ENCODE measurements at places on chromosomes 11 and 22. TPM values are rescaled to one million over a fixed set of nuclear protein-coding genes. Genes with fewer than 3 reads are reported as not detected.
A peak's percentile ranks its signal among the peaks of the same experiment; 100 is the strongest.

- H3K27me3 ChIP-seq = peaks cover 82% of the 10 kb centered on the region
- H3K36me3 ChIP-seq = no peaks in the 10 kb centered on the region
- peak; percentile 87 for DNase-seq
- no peak overlapping the region for H3K27ac ChIP-seq
- no peak overlapping the region for H3K4me3 ChIP-seq
- no peaks in the 10 kb centered on the region for H3K4me1 ChIP-seq
Observed at GRCh38 chr22:22720201-22720723, 75.8 kb downstream of the GGTLC2 start.

- no peak for DNase-seq
- no peak overlapping the region for H3K4me3 ChIP-seq
- H3K4me1 ChIP-seq = peaks cover 4% of the 10 kb centered on the region
- no peaks in the 10 kb centered on the region for H3K36me3 ChIP-seq
- H3K27ac ChIP-seq = no peak overlapping the region
Observed at GRCh38 chr11:130180491-130180890, 20.9 kb downstream of the ST14 start.

- peak overlapping the region; percentile 21 for H3K27ac ChIP-seq
- H3K4me3 ChIP-seq = no peak overlapping the region
- no peaks in the 10 kb centered on the region for H3K4me1 ChIP-seq
- no peaks in the 10 kb centered on the region for H3K36me3 ChIP-seq
- no peaks in the 10 kb centered on the region for H3K27me3 ChIP-seq
Observed at GRCh38 chr22:29456211-29456671, 17.9 kb downstream of the RFPL1 start.

DNA sequence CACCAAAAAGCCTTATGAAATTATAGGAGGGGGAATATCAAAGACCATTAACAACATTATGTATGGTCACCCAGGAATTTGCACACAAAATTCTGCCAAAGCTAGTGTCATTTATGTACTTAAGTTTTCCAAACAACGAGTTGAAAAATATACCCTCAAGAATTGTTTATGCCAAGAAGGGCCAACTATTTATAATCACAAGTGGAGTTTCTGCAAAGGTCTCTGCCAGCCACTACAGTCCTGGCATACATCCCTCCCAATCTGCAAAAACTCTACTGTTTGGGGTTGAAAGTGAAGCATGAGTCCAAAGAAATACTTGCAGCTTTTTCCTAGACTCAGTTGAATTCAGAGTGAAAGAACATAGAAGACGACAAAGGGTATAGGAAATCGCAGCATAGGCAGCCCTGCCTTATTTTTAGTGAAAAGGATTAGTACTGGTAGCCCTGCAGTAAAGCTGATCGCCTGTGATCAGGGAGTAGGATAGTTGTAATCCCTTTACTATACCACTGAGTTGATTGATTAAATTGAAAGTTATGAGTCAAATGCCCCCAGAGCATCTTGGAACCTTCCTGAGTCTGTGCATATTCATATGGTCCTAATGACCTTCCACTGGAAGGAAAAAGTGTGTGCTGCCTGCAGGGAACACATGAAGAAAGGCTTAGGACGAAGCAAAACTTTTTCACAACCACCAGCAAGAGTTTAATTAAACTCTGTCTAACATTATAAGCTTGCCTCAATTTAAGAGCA lies 144.0 kb downstream of the SPON1 start:
- H3K36me3 ChIP-seq = no peaks in the 10 kb centered on the region
- no peak overlapping the region for H3K27ac ChIP-seq
- peaks cover 2% of the 10 kb centered on the region for H3K4me1 ChIP-seq
- H3K4me3 ChIP-seq = no peak overlapping the region
- H3K27me3 ChIP-seq = no peaks in the 10 kb centered on the region

GRCh38 chr22:42282943-42283277 lies 12.5 kb upstream of the TCF20 start:
- peaks cover 4% of the 10 kb centered on the region for H3K4me1 ChIP-seq
- H3K36me3 ChIP-seq = no peaks in the 10 kb centered on the region
- no peak for DNase-seq
- peak overlapping the region; percentile 92 for H3K27ac ChIP-seq

DNA sequence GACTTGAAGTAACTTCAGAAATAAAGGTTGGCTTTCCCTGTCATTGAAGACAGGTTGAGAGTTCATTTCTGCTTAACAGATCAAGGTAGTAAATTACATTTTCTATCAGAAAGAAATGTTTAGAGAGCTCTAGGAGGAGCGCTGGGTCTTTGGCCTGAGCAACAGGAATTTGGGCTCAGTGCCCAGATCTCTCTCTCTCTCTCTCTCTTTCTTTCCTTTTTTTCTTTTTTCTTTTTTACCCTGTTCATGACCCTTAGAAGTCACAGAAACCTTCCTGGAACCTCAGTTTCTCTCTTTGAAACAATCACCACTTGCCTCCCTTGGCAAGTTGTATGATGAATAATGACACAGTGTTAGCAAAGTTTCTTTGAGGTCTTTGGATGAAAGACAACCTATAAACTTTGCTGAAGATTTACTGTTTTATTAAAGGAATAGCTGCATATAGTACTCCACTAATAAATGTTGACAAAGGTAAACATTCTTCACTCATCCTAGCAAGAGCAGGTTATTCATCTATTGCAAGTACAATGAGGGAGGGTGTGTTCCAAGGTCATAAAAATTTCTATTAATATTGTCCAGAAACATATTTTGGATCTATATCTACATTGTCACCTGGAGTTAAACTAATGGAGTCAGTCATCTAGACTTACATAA lies 35.5 kb upstream of the RASSF10 start:
- no peaks in the 10 kb centered on the region for H3K36me3 ChIP-seq
- DNase-seq = no peak
- no peak overlapping the region for H3K4me3 ChIP-seq
- peaks cover 2% of the 10 kb centered on the region for H3K4me1 ChIP-seq
- H3K27me3 ChIP-seq = no peaks in the 10 kb centered on the region

- DNase-seq = no peak
- H3K27ac ChIP-seq = no peak overlapping the region
- H3K4me1 ChIP-seq = peaks cover 9% of the 10 kb centered on the region
- no peaks in the 10 kb centered on the region for H3K27me3 ChIP-seq
- no peak overlapping the region for H3K4me3 ChIP-seq
Observed at GRCh38 chr11:69040581-69041260, 8.0 kb upstream of the TPCN2 start.

DNA sequence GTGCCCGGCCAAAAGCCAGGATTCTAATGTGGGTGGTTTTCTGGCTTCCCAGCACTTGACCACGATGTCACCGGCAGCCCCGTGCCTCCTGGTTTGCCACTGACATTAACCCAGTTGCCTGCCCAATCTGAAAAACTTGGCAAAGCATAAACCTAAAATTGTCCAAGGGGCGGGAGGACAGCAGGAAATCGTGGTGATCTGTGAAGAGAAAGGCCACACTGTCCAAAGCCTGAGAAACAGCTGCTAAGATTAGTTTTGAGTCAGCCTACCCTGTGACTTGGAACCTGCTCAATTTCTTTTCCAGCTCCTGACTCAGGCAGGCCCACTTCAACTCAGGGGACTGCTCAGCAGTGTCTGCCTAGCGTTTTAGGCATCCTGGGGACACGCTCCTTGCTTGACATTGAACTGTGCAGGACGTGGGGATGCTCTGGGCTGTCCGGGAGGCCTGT lies 8.2 kb upstream of the F2 start:
- no peak for DNase-seq
- no peaks in the 10 kb centered on the region for H3K27me3 ChIP-seq
- H3K27ac ChIP-seq = no peak overlapping the region
- peaks cover 17% of the 10 kb centered on the region for H3K36me3 ChIP-seq

DNA sequence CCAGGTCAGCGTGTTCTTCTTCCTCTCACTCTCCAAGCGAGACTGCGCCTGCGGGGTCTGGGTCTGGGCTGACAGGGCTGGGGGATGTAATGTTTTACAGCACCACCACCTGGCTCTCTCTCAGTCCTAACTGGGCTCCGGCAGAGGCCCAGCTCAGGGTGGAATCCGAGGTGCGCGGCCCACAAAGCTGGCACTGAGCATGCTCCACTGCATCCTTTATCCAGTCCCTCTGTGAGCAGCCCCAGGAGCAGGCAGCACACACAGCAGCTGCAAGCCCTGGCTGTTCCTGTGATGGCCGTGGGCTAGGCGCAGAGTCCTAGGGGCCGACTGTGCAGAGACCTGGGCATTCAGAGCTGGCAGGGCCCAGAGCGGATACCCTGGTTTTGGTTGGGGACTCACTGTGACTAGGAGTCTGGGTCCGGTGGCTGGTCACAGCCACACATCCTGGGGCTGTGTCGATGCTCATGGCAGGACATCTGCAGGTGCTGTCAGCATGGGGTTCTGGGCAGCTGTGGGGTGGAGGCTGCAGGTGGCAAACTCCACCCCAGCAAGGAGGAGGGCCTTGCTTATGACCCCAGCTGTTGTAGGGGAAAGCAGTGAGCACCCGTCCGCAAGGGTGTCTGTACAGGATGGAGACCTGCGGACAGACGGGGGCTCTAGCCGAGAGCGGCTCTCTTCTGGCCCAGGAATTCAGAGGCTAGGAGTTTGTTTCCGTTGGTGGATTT lies 4.0 kb downstream of the LRRC75B start:
- H3K4me1 ChIP-seq = no peaks in the 10 kb centered on the region
- no peak overlapping the region for H3K27ac ChIP-seq
- H3K36me3 ChIP-seq = no peaks in the 10 kb centered on the region
- no peak for DNase-seq

DNA sequence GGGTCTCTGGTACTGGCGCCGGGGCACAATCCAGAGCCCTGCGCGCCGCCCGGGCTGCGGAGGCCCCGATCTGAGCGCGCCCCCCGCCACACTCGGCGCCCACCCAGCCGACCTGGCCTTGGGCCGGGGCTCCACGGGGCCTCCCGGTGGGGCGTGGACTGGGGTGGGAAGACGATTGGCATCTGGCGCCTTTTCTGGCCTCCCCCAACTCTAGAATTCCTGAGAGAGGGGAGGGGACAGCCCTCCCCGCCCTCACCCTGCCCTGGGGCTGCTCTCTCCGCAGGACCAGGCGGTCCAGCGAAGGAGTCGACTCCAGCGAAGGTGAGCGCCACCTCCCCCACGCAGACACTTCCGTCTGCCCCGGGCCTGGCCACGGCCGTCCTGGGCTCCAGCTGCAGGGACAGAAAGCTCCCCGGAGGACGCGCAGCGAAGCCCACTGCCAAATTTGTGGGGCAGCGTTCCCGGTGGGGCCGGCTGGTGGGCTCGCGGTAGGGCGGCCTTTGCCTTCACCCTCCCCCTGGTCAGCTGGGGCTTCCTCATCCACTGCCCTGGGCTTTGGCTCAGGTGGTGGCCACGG lies 593 bp downstream of the SSH3 start:
- DNase-seq = peak; percentile 71
- no peaks in the 10 kb centered on the region for H3K4me1 ChIP-seq
- H3K4me3 ChIP-seq = peak overlapping the region; percentile 78
- H3K27ac ChIP-seq = no peak overlapping the region
- H3K36me3 ChIP-seq = peaks cover 17% of the 10 kb centered on the region

DNA sequence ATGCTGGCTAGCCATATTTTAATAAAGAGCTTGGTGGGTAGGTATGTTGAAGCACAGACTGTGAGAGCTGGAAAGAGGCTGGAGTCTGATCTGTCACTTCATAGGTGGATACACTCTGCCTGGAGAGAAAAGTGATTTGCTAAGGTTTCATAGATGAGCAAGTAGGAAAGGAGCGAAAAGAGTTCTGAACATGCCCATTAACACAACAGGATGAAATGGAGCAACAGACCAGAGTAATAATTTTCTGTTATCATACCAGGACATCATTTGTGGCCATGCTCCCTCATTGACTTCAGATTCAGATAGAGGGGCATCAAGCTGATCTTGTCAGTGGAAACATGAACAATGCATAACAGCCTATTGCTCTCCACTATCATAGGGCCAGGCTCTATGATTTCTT lies 452.9 kb downstream of the JRKL start:
- no peak overlapping the region for H3K27ac ChIP-seq
- no peaks in the 10 kb centered on the region for H3K36me3 ChIP-seq
- no peak for DNase-seq
- no peaks in the 10 kb centered on the region for H3K27me3 ChIP-seq
- peaks cover 1% of the 10 kb centered on the region for H3K4me1 ChIP-seq

DNA sequence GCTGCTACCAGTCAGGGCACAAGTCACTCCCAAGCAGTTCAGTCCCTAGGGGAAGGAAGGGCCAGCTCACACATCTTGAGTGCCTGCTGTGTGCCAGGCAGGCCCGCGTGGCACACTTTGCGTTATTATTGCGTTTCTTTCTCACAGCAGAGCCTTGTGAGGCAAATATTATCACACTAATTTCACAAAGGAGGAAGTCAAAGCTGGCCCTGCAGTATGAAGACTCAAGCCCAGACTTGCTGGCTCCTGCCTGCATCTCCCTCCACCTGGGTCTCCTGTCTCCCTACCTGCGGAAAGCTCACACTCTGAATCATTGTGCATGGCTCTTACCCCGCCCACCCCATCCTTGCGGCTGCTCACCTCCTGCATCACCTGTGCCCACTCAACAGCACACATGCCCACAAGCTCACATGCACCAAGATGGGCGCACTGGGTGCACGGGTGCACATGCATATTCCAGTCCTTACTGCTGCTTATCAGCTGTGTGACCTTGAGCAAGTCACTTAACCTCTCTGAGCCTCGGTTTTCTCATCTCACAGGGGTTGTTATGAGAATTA lies 31.7 kb upstream of the P2RY2 start:
- no peak overlapping the region for H3K27ac ChIP-seq
- no peak overlapping the region for H3K4me3 ChIP-seq
- no peaks in the 10 kb centered on the region for H3K36me3 ChIP-seq
- DNase-seq = no peak
- no peaks in the 10 kb centered on the region for H3K27me3 ChIP-seq

GRCh38 chr11:119741369-119742262 lies 12.6 kb upstream of the NECTIN1 start:
- peaks cover 43% of the 10 kb centered on the region for H3K27me3 ChIP-seq
- H3K4me1 ChIP-seq = no peaks in the 10 kb centered on the region
- peak; percentile 93 for DNase-seq
- no peak overlapping the region for H3K27ac ChIP-seq
- no peaks in the 10 kb centered on the region for H3K36me3 ChIP-seq

The PAFAH1B2 gene
- 114 TPM for total RNA-seq

The NPAS4 gene
- not detected for total RNA-seq

The GLYATL1 gene
- 13.1 TPM for total RNA-seq

The CASP1 gene
- not detected for total RNA-seq

The SCN2B gene
- 0.07 TPM for total RNA-seq

The SCO2 gene
- 1.4 TPM for total RNA-seq

The TMEM191C gene
- 3.0 TPM for total RNA-seq

The IGF2 gene
- 5.1 TPM for total RNA-seq

The CWC15 gene
- 81.8 TPM for total RNA-seq

The IFTAP gene
- total RNA-seq = 27.2 TPM

The CCDC116 gene
- 0.46 TPM for total RNA-seq

The IGSF9B gene
- total RNA-seq = 23.0 TPM
